Spleen (tissue), 13 donors: ENCODE measurements at places on chromosomes 5 and 9.

GRCh38 chr5:57335092-57335660 lies 147.4 kb downstream of the ACTBL2 start:
- DNase-seq: no peak

- DNase-seq: no peak
These were observed 9.9 kb upstream of the PRR16 start for GRCh38 chr5:120454094-120454798.

DNA sequence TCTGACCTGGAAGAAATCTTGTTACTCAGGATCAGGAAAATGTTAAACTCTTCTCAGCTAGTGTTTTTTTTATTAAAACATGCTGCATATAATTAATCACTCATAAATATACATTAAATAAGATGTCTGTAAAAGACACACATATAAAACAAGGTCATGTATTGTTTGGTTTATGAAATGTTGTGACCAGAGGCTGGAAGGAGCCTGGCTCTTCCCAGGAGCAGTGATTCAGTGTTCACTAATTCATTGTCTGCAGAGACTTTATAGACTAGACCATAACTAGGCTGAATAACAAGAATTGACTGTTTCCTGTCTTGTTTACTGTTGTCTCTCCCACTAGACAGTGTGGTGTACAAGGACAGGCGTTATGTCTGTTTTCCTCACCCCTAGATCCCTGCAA lies 49.1 kb upstream of the ANKRD55 start:
- DNase-seq: no peak

GRCh38 chr5:82820188-82820587 lies 257.0 kb downstream of the TMEM167A start:
- no peak for DNase-seq

DNA sequence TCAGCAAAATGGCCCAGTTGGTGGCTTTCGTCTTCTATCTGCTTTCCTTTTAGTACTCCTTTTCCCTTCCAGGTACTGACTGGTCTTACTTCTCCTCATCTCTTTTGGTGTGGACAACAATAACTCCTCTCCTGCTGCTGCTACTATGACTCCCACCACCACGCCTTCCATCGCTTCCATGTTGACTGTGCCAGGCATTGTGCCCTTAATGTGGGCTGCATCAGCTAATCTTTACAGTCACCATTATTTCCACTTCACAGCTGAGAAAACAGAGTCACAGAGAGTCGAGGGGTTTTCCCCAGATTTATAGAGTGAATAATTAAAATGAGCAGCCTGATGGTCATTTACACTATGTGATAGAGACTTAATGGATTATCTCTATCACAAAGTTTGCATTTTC lies 184.9 kb upstream of the IL12B start:
- no peak for DNase-seq

DNA sequence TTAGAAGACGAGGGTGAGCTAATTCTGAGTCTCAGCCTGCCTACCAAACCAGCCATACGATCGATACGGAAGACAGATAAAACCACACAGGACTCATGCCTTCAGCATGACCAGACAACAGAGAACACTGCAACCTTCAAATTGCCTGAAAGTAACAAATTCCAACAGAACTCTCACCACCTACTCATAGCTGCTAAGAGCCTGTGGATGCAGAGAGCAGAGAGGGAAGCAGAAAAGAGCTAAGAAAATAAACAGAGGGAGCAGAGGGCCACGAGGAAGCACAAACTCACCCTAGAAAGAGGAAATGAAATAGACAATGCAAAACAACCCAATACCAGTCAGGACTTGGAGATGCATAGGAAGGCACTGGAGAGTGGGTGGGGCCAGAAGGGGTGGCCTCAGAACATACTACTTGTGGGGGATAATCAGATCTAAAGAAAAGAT lies 86.7 kb upstream of the TAS2R1 start:
- no peak for DNase-seq

DNA sequence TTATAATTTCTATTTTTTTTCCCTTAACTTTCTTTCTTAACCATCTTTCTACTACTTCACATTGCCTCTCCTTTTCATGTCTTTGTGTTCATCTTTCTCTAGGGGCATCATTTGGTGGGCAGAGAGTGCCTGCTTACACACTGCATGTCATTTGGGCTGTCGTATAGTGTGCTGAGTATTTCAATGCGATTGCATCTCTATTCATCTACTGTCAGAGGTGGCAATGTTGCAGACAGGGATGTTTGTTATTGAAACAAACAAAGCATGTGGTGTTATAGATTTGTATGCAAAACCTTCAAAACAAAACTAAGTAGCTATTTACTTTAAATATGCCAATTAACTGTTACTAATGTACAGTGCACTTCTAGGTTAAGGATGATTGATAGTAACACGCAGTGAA lies 141.1 kb upstream of the MEF2C start:
- no peak for DNase-seq

DNA sequence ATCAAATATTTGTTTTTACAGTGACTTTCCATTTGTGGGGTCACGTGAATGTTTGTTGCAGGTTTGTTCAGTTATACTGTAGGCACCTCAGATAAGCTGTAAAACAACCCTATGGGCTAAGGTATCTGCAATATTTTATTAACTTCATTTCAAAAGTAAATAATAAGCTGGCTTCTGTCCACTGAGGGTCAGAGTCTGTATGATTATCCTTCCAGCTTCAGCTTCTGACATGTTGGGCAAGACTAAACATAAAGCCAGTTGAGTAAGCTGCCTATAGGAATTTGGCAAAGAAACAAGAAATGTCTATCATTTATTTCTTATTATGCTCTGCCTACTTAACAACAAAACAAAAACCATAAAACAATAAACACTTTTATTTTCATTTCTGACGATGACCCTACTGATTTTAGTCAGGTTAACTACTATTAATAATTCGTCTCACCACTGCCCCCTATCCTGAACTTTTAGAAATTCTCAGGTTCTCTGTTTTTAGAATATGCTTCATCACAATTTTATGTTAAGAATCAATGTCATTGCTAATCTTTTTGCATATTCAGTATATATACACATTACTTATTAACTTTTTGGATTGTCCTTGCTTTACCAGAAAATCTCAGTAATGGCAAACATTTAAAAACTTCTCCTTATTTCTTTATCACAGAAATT lies 413.6 kb upstream of the ADAMTSL1 start:
- no peak for DNase-seq

GRCh38 chr9:11135851-11136250 lies 523.0 kb upstream of the PTPRD start:
- DNase-seq: no peak

- no peak for DNase-seq
These were observed 52.6 kb upstream of the TNC start for GRCh38 chr9:115170358-115171073.

- DNase-seq: no peak
These were observed 87.6 kb downstream of the CARTPT start for GRCh38 chr5:71806711-71807110.

DNA sequence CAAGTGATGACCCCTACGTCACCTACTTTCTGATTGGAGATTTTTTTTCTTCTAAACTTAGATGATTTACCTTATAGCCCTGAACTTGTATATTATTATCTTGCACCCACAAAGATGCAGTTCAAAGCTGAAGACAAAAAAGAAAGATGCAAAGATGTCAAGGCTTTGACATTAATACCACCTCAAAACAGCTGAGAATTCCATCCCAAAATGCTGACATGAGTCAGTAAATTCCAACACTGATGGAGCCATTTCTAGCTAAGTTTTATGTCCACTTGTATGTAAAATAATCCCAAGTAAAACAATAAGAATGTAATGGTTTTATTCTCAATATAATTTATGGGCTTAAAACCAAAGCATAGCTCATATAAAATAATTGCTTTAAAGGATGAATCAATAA lies 91.5 kb upstream of the CDH9 start:
- no peak for DNase-seq

GRCh38 chr5:142250119-142250518 lies 74.7 kb downstream of the SPRY4 start:
- no peak for DNase-seq

DNA sequence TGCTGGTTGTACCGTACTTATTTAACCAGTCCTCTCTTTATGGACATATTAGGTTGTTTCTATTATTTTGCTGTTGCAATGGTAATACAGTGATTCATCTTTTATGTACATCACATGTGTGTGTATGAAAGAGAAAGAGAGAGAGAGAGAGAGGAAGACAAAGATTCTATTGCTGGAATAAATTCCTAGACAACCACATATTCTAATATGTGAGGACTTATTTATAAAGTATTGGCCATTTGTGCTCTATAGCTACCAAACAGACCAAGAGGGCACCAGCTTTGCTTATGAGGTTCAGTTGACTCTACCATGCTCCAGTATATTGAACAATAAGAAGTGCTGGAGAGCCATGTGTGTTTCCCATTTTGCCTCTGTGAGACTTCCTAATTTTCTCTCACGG lies 513.5 kb downstream of the DMAC1 start:
- no peak for DNase-seq

DNA sequence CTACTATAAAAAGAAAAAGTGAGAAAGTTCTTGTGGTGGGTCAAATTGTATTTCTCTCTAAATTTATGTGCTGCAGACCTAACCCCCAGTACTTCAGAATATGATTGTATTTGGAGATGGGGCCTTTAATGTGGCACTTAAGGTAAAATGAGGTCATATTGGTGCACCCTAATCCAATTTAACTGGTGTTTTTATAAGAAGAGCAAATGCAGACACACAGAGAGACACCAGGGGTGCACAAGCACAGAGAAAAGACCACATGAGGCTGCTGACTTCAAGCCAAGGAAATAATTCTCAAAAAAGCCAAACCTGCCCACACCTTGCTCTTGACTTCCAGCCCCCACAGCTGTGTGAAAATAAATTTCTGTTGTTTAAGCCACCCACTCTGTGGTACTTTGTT lies 80.2 kb upstream of the HTR4 start:
- no peak for DNase-seq

DNA sequence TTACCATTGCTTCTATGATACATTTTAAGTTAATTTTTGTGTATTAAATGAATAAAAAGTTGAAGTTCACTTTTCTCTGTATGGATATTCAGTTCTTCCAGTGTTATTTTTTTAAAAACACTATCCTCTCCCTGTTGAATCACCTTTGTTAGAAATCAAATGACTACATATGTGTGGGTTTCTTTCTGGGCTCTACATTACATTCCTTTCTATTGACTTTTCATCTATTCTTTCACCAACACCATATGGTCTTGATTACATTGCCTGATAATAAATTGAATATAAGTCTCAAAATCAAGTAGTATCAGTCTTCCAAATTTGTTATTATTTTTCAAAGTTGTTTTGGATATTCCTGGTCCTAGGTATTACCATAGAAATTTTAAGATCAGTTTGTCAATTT lies 7.3 kb upstream of the RASEF start:
- DNase-seq: no peak

- DNase-seq: no peak
These were observed 694 bp downstream of the RMI1 start for GRCh38 chr9:83981126-83981871.

DNA sequence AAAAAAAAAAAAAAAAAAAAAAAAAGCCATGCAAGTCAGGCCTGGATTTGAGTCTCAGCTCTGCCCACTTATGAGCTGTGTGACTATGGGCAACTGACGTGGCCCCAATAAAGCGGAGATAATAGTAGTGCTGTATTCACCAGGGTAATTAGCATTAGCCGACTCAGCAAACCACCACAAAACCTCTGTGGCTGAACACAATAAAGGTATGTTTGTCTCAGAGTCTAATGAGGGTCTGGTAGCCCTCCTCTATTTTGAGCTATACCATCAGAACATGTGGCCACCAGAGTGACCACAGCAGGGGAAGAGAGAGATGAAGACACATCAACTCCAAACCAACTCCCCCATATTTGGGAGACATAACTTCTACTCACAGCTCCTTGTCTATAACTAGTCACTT lies 15.9 kb downstream of the SWI5 start:
- DNase-seq: no peak

GRCh38 chr5:144203750-144204596 lies 33.3 kb downstream of the KCTD16 start:
- no peak for DNase-seq

DNA sequence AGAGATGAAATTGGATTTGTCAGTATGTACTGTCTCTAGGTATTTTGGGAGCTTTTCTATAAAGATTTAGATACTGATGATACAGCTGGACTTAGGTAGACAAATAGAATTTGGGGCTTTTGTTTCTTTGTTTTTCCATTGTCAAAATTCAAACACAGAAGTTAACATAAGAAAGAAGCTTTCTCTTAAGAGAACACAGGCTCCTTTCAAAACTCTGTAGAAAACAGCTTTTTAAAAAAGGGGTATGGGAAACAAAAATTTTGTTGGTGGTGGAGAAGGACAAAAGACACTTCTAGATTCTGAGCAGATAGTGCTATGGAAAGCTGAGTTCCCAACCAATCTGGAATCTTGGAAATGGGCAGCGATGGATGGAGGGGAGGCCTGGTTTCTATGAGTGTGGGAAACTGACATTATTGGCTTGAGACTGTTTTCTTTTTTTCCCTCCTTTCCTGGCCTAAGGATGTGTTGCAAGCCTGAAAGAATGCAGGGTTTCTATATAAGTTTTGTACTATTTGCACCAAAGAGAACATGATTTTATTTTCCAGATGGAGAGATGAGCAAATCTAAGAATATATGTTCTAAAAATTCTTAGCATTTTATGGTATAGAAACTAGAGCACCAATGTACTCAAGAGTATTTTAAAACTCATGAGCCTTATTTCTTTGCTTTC lies 240.0 kb downstream of the PRR16 start:
- DNase-seq: no peak

- DNase-seq: no peak
These were observed 911.9 kb downstream of the DTWD2 start for GRCh38 chr5:118076490-118076889.

DNA sequence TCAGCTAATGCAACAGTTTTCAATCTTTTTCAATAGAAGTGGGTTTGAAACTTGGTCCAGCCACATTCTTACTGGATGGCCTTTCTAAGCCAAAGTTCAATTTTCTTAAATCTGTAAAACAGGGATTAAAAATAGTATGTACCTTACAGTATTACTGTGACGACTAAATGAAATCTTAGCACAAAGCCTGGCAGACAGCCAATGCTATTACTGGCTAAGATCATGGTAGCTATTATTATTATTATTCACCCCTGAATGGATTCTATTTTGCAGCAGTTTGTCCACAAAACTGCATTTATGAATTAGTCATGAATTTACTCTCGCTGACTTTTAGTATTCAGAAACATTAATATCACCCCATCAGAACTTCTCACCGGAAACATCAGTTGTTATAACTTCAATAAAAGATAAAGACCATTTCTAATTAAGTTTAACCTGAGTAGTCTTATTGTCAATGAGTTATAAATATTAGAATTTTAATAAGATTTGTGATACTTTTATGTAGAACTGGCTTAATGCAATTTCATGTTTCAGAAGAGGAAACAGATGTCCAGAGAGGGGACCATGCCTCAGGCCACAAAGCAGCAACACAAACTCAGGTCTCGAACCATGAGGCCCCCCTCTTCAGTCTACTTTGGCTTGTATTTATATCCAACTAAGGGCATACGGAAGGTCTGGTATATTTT lies 468.2 kb downstream of the ARHGEF28 start:
- DNase-seq: no peak
